ENCODE measurements at places on chromosomes 16 and 17.

GRCh38 chr17:42853597-42853967, 2.6 kb downstream of the AOC3 start:
- no peak for DNase-seq
- H3K27me3 ChIP-seq, result no peaks in the 10 kb centered on the region
- H3K27ac ChIP-seq, result no peak overlapping the region
- no peaks in the 10 kb centered on the region for H3K36me3 ChIP-seq

- H3K27me3 ChIP-seq, result no peaks in the 10 kb centered on the region
- no peak overlapping the region for H3K4me3 ChIP-seq
- H3K36me3 ChIP-seq, result no peaks in the 10 kb centered on the region
- no peak overlapping the region for H3K27ac ChIP-seq
- H3K4me1 ChIP-seq, result peaks cover 6% of the 10 kb centered on the region
- no peak for DNase-seq
Measured at GRCh38 chr16:80014241-80014939, 413.9 kb upstream of the MAF start.

DNA sequence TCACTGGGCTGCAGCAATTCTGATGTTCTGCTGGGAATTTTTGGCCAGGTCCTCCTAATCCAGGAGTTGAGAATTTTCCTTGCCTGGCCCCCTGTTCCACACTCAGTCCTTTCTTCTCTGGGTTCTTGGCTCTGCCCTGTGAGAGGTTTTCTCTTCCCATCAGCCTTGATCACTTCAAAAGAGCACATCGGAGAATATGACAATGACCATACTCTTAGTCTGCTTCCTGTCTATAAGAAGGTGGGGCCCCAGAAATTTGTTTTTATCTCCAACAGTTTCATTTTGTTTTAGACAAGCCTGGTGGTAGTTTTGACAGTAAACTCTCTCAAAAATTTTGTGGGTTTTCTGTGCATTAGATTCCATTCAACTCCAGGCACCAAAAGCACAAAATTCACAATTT, 70.7 kb downstream of the C17orf67 start:
- no peak overlapping the region for H3K27ac ChIP-seq
- DNase-seq, result peak; percentile 42
- H3K4me1 ChIP-seq, result peaks cover 2% of the 10 kb centered on the region
- H3K27me3 ChIP-seq, result no peaks in the 10 kb centered on the region
- H3K4me3 ChIP-seq, result no peak overlapping the region

GRCh38 chr16:65783709-65784474, 582.6 kb upstream of the CDH5 start:
- no peaks in the 10 kb centered on the region for H3K27me3 ChIP-seq
- H3K27ac ChIP-seq, result no peak overlapping the region
- no peak for DNase-seq
- no peak overlapping the region for H3K4me3 ChIP-seq
- no peaks in the 10 kb centered on the region for H3K36me3 ChIP-seq

GRCh38 chr16:85316321-85316919, 204.1 kb upstream of the CIBAR2 start:
- DNase-seq, result peak; percentile 84
- no peaks in the 10 kb centered on the region for H3K36me3 ChIP-seq
- H3K27ac ChIP-seq, result no peak overlapping the region
- no peaks in the 10 kb centered on the region for H3K27me3 ChIP-seq

GRCh38 chr17:32483451-32484019, 3.3 kb upstream of the CDK5R1 start:
- H3K27me3 ChIP-seq, result no peaks in the 10 kb centered on the region
- H3K27ac ChIP-seq, result no peak overlapping the region
- H3K4me1 ChIP-seq, result peaks cover 13% of the 10 kb centered on the region
- no peak overlapping the region for H3K4me3 ChIP-seq

DNA sequence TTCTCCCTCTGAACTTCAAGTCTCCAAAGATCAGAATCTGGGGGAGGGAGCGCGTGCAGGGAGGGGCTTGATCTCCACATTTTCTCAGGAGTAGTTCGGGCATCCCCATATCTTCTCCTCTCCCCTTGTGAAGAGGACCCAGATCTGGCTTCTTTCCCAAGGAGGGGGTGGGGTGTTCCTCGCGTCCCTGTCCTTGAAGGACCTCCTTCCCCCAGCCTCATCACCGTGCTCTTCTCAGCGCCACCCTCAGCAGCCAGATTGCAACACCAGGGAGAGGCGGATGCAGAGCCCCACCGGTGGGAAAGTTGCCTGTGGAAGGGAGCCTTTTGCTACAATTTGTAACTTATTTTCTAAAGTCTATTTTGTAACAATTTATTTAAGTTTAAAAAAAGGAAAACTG, 5.7 kb downstream of the PRSS53 start:
- no peak for DNase-seq
- H3K36me3 ChIP-seq, result peaks cover 85% of the 10 kb centered on the region
- H3K27me3 ChIP-seq, result no peaks in the 10 kb centered on the region
- H3K4me1 ChIP-seq, result no peaks in the 10 kb centered on the region
- no peak overlapping the region for H3K27ac ChIP-seq

DNA sequence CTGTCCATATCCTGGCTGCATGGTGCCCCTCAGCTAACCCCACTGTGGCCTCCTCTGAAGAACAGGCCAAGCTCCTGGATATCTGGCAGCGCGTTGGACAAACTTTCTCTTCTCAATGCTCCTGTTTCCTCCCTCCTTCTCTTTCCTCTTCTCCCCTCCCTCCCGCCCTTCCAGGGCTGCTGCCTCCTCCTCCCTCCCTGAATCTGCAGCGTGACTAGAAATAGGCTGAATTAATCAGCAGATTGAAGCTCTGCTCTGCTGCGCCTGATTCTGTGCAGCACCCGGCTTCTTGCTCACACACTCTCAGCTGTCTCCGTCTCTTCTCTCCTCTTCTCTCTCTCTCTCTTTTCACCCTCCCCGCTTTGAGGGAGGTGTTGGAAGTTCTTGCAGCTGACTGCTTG, 19.8 kb downstream of the TMEM94 start:
- H3K4me3 ChIP-seq, result no peak overlapping the region
- no peak overlapping the region for H3K27ac ChIP-seq
- no peaks in the 10 kb centered on the region for H3K4me1 ChIP-seq
- H3K36me3 ChIP-seq, result peaks cover 47% of the 10 kb centered on the region

DNA sequence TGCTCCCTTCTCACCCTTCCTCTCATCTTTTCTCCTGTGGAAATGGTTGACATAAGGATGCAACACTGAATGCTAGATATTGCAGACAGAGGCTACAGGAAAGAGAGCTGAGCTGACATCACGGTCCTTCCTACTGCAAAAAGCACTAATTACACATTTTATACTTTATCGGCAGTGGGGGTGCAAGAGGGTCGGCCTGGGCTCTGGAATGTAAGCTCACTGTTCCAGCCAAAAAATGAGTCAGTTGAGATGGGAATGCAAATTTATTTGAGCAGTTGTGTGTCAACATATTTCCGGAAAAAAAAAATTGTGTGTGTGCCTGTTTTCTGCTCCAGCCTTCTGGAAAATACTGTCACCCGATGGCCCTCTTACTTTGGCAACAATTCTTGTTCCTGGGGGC, 14.1 kb upstream of the MRTFB start:
- H3K27ac ChIP-seq, result no peak overlapping the region
- H3K4me1 ChIP-seq, result no peaks in the 10 kb centered on the region
- DNase-seq, result no peak
- H3K4me3 ChIP-seq, result no peak overlapping the region

GRCh38 chr16:12268606-12269005, 292.1 kb downstream of the SNX29 start:
- H3K4me1 ChIP-seq, result no peaks in the 10 kb centered on the region
- H3K36me3 ChIP-seq, result no peaks in the 10 kb centered on the region
- H3K27me3 ChIP-seq, result no peaks in the 10 kb centered on the region
- no peak for DNase-seq

DNA sequence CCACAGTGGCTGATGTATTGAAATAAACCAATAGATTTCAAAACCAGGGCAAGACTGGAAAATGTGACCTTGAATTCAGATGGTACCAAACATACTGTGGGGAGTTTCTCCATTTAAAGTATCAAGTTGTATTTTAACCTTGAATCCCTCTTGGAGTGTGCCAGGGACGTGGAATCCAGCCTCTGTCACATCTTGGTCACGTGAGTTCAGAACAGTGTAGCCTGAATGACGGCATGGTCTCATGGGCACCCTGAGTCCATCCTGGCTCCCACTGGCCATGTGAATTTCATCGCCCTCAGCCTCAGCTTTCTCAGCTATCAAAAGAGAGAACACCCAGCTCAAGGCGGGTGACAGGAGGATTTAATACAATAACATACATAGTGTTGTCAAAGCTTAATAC, 6.8 kb downstream of the ZNF771 start:
- no peak for DNase-seq
- no peak overlapping the region for H3K27ac ChIP-seq
- H3K4me3 ChIP-seq, result no peak overlapping the region
- H3K4me1 ChIP-seq, result peaks cover 40% of the 10 kb centered on the region

GRCh38 chr17:9898812-9899211, 6.3 kb downstream of the RCVRN start:
- no peaks in the 10 kb centered on the region for H3K4me1 ChIP-seq
- H3K27me3 ChIP-seq, result no peaks in the 10 kb centered on the region
- DNase-seq, result no peak
- H3K36me3 ChIP-seq, result no peaks in the 10 kb centered on the region
- no peak overlapping the region for H3K4me3 ChIP-seq
- H3K27ac ChIP-seq, result no peak overlapping the region

DNA sequence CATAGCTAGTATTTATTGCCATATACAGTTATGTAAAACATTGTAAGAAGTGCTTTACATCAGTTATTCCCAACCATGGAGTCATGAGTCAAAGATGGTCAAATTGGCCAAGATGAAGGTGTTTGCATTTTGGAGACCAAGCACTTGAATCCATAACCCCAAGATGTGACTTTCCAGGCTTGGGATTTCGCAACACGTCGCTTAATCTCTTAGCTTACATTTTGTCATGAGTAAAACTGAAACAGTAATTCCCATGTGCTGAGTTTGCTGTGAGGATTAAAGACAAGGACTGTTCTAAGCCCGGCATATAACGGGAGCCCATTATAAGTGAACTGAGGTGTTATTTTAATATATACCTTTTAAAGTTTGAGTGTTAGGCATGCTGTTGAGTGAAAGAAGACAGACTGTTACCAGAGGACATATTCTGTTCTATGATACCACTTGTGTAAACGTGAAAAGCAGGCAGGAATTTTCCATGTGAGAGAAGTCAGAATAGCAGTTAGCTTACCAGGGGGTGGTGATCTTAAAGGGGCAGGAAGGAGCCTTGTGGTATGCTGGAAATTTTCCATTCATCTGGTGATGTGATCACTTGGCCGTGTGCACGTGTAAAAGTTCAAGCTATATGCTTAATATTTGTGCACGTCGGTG, 484.9 kb downstream of the WWOX start:
- no peaks in the 10 kb centered on the region for H3K27me3 ChIP-seq
- DNase-seq, result no peak
- no peaks in the 10 kb centered on the region for H3K36me3 ChIP-seq

DNA sequence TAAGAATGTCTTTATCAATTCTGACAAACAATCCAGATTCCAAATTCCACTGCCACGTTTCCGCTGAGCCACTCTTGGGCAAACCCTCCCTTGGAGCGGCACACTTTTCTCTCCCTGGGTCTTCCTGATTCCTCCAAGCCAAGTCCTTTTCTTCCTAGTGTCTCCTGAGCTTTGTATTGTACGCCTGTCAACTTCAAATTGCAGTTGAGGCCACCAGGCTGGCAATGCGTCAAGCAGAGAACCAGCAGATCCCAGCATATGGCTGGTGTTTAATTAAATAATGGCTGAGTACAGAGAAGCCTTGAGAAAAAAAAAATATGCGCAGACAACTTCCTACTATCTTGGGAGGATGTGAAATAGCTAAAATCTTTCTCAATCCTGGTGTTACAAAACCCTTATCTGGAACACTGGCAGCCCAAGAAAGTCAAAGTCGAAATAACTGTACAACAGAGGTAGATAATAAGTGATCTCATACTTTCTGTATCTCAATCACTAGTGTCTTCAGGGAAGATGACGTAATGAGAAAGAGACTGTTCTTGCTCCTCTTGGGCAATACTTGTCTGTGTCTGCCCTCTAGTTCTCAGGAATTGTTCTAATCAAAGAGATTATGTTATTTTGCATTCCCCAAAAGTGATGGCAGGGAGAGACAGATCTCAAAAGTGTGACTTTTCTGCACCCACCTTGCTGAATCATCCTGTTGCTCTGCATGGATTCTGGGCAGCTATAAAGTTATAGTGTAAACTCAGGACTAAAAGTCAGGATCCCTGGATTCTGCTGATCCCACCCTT, 15.0 kb downstream of the SMIM36 start:
- peak; percentile 28 for DNase-seq
- no peaks in the 10 kb centered on the region for H3K4me1 ChIP-seq
- no peak overlapping the region for H3K27ac ChIP-seq
- H3K36me3 ChIP-seq, result no peaks in the 10 kb centered on the region
- no peak overlapping the region for H3K4me3 ChIP-seq
- H3K27me3 ChIP-seq, result no peaks in the 10 kb centered on the region

- no peak overlapping the region for H3K27ac ChIP-seq
- no peaks in the 10 kb centered on the region for H3K4me1 ChIP-seq
- DNase-seq, result no peak
- H3K27me3 ChIP-seq, result no peaks in the 10 kb centered on the region
Measured at GRCh38 chr16:86709902-86710601, 131.7 kb downstream of the FOXL1 start.

GRCh38 chr17:40190197-40191021, 13.1 kb downstream of the RAPGEFL1 start:
- peaks cover 3% of the 10 kb centered on the region for H3K27me3 ChIP-seq
- H3K36me3 ChIP-seq, result peaks cover 2% of the 10 kb centered on the region
- H3K4me1 ChIP-seq, result peaks cover 14% of the 10 kb centered on the region
- peak; percentile 56 for DNase-seq
- no peak overlapping the region for H3K27ac ChIP-seq

GRCh38 chr16:79018650-79019429, 581.7 kb downstream of the MAF start:
- peaks cover under 1% of the 10 kb centered on the region for H3K4me1 ChIP-seq
- H3K4me3 ChIP-seq, result no peak overlapping the region
- no peaks in the 10 kb centered on the region for H3K27me3 ChIP-seq
- H3K27ac ChIP-seq, result no peak overlapping the region

DNA sequence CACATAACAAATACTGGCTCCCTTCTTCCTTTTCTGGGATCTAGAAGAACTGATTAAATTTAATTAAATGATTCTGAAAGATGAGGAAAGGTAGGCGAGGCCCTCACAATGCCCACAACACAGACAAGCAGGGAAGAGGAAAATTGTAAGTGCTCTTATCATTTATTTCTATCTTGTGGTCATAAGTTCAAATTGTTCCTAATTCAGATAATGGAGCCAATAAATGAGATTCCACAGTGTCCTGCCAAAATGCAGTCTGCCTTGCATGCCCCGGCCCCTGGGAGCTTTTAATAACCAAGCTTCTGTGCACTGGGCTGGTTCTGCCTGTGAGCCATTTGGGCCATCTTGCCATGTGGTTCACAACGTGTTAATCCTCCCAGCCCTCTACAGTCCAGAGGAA, 97.0 kb downstream of the CMC2 start:
- no peaks in the 10 kb centered on the region for H3K27me3 ChIP-seq
- DNase-seq, result no peak
- no peaks in the 10 kb centered on the region for H3K4me1 ChIP-seq
- H3K36me3 ChIP-seq, result no peaks in the 10 kb centered on the region
- no peak overlapping the region for H3K4me3 ChIP-seq

- no peaks in the 10 kb centered on the region for H3K27me3 ChIP-seq
- H3K4me3 ChIP-seq, result no peak overlapping the region
Measured at GRCh38 chr16:22955461-22956070, 141.6 kb downstream of the HS3ST2 start.

GRCh38 chr17:17819561-17819995, 17.2 kb downstream of the SREBF1 start:
- DNase-seq, result peak; percentile 74
- H3K27me3 ChIP-seq, result no peaks in the 10 kb centered on the region

All from common myeloid progenitor, CD34-positive (primary cell).